ENCODE measurements at places on chromosomes 1 and 21.

DNA sequence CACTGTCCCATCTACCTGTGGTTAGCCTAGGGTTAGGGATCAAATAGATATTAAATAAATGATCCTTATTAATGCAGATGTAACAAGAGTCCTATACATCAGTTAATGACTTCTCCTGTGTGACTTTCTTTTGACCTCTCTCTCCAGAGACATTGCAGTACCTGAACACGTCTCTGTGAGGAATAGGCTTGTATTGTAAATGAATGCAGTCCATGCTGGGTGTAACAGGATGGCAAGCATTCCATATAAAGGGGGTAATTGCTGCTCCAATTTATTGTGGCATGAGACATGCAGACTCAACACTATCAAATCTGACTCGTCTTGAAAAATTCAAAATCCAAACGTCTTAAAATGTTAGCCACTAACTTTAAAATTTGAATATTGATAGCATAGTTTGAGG is 189.5 kb downstream of the PRDM2 start:
- no peak for DNase-seq

- DNase-seq: no peak
Measured at GRCh38 chr1:241637046-241637590, 3.1 kb downstream of the CHML start.

DNA sequence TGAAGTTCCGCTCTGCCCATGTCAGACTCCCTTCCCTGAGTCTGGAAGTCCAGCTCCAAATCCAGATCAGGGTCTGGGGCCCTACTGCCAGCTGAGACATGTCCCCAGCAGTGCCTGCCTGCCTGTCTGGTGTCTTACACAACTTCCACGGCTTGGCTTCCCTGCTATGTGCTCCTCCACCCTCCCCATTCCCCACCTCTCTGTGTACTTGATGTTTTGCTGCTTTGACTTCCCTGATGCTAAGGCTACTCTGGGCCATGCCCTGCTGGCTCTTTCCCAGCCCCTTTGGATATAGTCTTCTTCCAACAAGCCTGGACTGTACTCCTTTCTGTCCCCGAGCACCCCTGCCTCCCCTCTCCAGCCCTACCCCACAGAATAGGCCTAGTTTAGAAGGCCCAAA is 7.3 kb downstream of the GJA5 start:
- DNase-seq: no peak

GRCh38 chr1:41696381-41696780 is 211.9 kb upstream of the EDN2 start:
- peak; percentile 33 for DNase-seq

DNA sequence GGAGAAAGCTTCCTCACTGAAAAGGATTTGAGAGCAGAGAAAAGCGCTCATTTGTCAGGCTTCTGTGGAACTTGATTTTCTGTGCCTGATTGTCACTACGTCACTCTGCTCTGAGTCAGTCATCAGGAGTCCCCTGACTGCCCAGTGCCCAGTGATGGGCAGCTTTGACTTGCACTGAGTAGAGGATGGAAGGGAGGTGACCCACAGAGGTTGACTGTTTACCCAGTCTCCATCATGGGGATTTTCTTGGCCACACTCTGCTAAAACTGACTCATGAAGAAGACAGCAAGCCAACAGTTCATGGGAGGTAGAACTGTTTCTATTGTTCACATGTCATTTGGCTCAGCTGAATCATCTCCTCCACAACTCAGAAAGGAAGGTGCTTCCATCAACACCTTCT is 82.1 kb upstream of the DUSP10 start:
- DNase-seq: no peak

Data from sciatic nerve (tissue), 2 donors.